SHP77 (cell line): ENCODE measurements at places on chromosomes 12 and 14.

DNA sequence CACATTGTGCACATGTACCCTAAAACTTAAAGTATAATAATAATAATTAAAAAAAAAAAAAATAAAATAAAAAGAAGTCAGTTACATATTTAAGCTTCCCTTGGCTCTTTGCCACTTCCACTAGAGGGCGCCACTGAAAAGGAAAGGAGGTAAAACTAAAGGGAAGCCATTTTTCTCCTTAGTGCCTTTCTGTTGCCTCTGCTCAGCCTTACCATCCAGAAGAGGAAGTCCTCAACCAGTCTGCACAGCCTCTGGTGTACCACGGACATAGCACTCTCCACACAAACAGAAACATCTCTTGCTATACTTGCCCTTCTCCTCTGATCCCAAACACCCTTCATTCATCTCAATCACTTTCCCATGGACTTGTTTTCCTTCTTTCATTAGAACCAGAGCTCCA is 169.0 kb upstream of the EEA1 start:
- DNase-seq = no peak

DNA sequence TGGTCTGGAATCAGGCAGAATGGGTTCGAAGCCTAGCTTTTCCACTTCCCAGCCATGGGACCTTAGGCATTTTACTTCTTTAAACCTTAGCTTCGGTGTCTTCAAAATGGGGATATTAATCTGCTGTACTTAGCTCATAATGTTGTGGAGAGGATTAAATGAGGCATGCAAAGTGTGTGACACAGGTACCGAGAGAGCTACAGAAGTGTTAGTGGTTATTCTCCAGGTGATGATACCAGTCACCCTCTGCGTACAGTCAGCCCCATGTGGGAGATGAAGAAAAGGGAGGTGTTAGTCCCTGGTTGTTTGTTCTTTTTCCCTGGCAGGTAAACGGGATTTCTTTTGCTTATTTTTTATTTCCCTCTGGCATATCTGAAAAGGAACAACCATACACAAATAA is 212.1 kb downstream of the PHLDA1 start:
- no peak for DNase-seq

DNA sequence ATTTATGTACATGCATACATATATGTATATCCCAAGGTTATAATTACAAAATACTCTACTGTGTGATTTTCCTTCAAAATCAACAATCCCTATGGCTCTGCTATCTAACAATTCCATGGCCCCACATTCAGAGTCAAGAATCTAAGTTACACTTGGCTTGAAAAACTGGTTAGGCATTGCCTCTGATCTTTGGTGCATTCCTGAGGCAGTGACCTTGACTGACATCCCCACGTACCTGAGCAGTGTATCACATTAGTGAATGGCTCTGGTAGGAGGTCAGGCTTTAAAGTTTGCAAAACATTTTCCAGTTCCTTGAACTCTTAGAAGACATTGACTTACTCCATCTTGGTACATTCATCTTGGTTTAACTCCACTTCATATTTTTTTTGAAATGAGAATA is 8.5 kb upstream of the STON2 start:
- DNase-seq = no peak

DNA sequence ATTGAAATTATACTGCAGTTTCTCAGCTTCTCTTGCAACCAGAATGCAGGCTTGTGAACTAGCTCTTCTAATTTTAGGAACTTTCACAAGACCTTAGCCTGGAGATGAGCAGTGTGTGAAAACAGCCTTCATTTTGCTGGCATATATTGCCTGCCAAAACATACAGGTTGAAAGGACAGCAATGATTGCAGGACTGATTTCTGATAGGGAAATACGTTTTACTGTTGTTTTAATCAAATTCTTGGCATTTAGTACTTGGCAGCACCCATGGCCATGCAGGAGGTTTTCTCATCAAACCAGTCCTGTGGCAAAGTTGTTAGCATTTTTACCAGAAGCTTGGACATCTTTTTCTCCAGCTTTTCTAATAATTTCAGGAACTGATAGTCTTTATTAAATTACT is 91.9 kb upstream of the MUCL1 start:
- DNase-seq = no peak

GRCh38 chr14:73368616-73369015 is 89.7 kb downstream of the NUMB start:
- DNase-seq = no peak

DNA sequence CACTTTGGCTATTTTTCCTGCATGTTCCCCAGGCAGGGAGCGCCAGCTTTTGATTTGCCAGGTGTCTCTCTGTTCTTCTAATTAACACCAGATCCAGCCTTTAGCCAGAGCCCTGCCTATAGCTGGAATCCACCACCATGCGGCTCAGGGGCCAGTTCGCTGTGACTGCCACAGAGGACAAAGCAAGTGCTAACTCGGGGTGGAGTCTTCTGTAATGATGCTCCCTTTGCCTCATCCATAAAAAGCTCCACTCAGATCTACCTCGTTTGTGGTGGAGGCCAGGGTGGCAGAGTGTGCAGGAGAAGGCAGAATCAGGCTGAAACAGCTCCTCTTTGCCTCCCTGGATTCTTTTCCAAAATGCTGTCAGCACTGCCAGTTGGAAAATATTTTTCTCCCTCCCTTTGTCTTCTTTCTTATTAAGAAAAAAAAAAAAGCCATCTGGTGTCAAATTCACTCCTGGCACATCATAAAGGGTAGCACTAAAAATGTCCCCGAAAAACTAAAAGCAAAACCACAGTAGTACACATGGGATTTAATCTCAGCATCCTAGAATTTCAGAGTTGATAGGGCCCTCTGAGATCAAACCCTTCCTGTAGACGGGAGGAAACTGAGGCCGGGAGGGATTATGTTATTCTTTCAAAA is 18.0 kb upstream of the CTDSP2 start:
- DNase-seq = no peak

DNA sequence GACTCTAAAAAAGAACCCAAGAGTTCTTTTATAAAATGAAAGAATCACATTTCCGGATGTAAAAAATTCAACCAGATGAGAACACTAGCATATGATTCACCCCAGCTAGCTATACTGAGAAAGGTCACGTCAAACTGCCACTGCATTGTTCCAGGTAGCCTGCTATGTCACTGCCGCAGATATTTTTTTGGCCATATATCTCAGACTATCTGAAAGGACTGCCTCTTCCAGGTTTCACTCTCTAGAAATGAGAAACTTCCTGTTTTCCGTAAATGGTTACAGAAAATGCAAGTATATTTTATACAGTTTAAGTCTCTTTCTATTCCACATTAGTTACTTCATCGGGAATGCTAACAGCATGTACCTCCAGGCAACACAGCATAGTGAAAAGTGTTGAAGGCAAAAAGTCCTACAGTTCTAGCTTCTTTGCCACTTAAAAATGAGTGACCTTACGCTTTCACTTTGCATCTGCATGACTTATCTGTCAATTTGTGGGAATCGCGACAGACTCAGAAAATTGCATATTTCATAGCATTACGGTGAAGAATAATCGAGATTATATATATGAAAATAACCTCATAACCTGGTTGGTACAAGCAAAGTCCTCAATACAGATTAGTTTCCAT is 105.2 kb downstream of the MED13L start:
- DNase-seq = no peak

- DNase-seq = no peak
Measured at GRCh38 chr14:62455446-62455845, 589.8 kb downstream of the KCNH5 start.

DNA sequence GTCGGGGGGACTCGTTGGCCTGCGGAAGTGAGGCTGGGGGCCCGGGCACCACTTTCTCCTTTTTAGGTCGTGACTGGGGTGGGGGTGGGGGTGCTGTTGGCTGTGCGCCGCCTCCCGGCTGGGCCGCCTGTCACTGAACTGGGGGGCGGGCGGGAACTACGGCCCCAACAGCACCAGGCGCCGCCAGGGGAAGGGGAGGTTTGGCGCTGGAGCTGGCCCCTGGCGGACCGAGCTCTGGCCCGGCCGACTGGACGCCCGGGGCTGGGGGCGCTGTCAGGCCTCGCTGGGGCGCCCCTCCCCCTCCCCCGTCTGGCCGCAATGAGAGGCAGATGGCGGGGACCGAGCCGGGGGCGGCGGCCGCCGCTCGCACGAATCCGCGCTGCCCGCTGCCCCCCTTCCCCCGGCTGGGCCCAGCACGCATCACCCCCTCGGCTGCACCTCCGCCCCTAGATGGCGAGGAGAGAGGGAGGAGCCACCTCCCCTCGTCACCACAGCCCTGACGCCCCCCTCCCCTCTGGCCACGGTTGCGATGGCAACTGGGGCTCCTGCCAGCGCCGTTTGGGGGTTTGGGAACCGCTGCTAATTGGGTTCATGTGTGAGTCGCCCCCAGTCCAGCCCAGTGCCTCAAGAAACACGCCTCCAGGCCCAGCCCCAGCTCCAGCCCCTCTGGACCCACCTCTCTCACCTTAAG is 723 bp downstream of the NFATC4 start:
- DNase-seq = peak; percentile 35

DNA sequence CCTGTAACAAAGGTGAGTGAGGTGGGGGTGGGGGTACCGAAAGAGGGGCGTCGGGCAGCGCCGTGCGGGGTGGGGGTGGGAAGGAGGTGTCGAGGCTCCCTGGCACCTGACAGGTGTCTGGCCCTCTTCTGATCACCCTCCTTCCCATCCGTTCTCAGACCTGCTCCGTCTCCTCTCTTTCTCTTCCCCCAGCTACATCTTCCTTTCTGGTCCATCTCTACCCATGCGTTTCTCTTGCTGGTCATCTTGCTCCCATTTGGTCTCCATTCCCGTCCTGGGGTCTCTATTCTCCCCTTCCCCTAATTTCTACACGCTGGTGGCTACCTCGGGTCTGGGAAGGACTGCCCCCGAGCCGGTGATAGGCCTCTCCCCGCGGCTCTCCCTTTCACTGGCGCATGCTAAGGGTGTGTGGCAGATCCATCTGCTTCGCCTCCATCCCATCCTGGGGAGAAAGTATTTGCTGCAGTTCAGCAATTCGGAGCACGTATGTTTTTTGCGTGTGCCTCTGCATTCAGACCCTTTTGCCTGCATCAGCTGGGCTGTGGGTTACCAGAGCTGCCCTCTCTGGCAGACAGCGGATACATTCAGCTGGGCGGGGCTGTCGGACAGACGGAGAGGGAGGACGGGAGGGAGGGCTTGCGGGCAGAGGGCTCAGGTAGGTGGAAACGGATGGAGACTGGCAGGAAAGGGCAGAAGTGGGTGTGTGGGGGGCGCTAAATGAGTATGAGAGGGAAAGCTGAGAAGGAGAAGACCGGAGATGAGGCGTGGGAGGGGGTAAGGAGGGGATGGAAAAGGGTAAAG is 730 bp downstream of the CLSTN3 start:
- DNase-seq = no peak

- no peak for DNase-seq
Measured at GRCh38 chr12:58801986-58802385, 118.3 kb downstream of the LRIG3 start.

- DNase-seq = no peak
Measured at GRCh38 chr12:30425445-30425844, 270.2 kb downstream of the IPO8 start.

DNA sequence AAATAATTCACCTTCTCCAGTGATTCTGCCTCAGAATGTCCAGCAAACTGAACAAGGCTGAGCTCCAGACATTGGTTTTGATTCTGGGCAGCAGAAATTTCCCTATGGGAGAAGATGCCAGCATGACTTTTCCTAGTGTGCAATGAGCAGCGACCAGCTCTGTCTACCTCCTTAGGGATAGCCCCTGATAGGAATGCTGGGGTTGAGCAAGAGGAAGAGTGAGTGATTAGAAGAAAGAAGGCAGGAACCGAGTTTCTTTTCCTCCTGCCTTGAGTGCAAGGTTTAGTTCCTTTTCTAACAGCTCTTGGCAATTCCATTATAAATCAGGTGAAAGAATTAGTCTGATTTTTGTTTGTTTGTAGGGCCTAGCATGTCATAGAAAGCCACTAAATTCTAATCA is 379.0 kb downstream of the DAD1 start:
- no peak for DNase-seq

- DNase-seq = peak; percentile 51
Measured at GRCh38 chr12:64608901-64609535, 1.3 kb upstream of the RASSF3 start.

DNA sequence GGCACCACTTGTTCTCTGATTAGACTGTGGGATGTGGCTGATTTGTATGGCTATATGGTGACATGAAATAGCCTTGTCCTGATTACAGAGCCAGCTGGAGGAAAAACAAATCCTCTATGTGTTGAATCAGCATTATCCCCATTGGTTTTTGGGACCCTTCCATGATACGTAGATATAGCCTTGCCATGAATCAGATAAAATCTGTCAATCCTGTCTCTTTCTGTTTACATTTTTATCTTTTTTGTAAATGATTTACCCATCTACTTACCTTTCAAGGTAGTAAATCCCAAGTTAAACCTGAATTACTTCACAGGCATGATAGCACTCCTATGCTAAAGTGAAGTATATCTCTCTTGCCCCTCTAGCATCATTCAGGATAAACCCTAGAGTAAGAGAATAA is 789.3 kb downstream of the TMTC2 start:
- no peak for DNase-seq

- DNase-seq = no peak
Measured at GRCh38 chr14:24438223-24439097, 4.1 kb downstream of the SDR39U1 start.

- DNase-seq = no peak
Measured at GRCh38 chr12:46332260-46332659, 40.3 kb downstream of the SLC38A2 start.

GRCh38 chr14:71885301-71885700 is 46.9 kb upstream of the RGS6 start:
- DNase-seq = no peak

DNA sequence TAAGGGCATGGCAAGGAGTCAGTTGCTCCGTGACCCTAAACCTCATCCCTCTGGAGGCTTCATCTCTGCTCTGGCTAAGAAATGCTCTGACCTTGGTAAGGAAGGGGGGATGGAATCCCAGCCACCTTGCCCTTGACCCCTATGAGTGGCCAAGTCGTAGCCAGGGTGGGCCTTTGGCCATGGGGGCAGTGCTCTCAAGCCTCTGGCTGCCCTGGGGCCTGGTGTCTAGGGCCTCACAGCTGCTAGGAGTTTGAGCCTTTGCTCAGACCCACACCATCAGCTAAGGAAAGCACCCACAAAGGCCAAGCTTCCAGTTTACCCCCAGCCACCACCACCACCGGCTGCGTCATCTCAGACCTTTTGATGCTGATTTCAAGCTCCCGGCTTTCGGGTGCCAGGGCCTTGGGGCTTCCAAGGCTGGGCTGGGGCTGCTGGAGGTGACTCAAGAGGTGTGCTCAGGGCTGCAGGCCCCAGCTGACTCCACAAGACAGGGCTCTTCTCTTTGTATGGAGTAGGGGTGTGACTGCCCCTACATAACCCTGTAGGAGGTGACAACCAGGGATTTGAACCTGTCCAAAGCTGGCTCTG is 3.7 kb downstream of the ASB2 start:
- DNase-seq = no peak
